Progenitor cell of endocrine pancreas (in vitro differentiated cells): ENCODE measurements at places on chromosomes 7 and 10.
A peak's percentile ranks its signal among the peaks of the same experiment; 100 is the strongest.

DNA sequence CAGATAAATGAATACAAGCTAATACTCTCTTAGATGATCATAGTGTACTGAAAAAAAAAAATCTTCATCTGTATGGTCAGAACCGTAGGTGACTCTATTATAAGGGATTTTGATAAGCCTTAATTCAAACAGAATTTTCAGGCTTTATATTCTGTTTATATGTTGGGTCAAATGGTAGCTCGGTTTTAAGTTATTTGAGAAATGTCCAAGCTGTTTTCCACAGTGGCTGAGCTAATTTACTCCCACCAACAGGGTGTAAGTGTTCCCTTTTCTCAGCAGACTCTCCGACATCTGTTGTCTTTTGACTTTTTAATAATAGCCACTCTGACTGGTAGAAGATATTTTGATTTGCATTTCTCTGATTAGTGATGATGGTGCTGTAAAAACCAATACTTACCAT lies 328.8 kb upstream of the MAGI2 start:
- DNase-seq: no peak

- DNase-seq: no peak
These were observed 11.5 kb upstream of the SVOPL start for GRCh38 chr7:138712652-138713051.

- DNase-seq: no peak
These were observed 640.0 kb downstream of the ACTR3B start for GRCh38 chr7:153399554-153399940.

GRCh38 chr10:24425151-24425550 lies 216.2 kb downstream of the KIAA1217 start:
- DNase-seq: no peak

DNA sequence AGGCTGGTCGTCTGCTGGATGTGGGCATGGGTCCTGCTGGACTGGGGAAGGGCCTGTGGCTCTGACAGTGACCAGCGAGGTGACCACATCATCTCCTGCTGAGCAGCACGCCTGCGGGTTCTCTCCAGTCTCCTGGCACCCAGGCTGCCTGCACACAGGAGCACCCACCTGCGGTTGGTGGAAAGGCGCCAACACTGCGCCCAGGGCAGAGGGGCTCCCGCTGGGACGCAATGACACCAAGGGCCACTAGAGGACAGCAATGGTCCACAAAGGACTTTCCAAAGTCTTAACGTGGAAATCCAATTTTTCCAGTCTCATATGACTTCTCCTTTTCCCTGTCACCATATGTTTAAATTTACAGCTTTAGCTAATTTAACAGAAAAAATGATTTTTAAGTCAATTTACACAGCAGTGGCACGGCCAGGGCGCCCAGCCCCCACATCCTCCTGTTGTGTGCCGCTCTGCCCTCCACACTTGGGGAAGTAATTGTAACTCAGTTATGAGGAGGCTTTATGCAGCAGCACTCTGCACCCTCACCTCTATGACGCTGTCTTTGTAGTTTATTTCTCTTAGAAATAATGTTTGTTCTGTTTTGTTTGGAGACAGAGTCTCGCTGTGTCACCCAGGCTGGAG lies 38.1 kb downstream of the CFAP46 start:
- peak; percentile 38 for DNase-seq

DNA sequence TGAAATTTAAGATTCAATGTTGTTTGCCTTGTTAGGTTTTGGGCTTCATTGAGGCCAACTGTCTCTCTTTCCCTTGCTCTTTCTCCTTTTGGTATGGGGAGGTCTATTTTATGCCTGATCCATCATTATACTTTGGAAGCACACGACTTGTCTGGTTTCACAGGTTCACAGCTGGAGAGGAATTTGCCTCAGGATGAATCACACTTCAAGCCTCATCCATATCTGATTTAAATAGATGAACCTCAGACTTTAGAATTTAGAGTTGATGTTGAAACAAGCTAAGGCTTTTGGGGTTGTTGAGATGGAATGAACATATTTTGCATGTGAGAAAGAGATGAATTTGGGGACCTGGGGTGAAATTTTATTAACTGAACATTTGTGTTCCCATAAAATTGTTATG lies 150.5 kb upstream of the IGFBP3 start:
- DNase-seq: no peak

DNA sequence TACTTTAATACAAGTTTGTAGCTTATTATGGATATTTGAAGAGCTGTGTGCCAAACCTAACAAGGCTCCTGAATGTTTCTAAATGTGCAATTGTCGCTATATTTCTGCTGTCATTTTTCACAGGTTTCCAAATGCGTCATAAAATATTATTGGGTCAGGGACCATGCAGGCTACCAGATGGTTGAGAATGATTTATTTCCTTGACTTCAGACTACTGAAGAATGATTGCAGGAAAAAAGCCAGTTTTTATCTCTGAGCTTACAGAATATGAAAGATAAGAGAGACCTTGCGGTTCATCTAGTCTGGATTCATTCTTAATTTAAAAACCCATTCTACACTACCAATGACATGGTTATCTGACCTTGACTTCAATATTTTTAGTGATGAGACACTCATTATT lies 55.2 kb downstream of the TSPAN12 start:
- DNase-seq: no peak

GRCh38 chr7:17706275-17706674 lies 234.0 kb downstream of the SNX13 start:
- DNase-seq: no peak

GRCh38 chr10:5831446-5831782 lies 18.2 kb upstream of the GDI2 start:
- no peak for DNase-seq

- no peak for DNase-seq
These were observed 647 bp downstream of the ECHS1 start for GRCh38 chr10:133372507-133372906.
